Adrenal gland (tissue), 19 donors: ENCODE measurements at places on chromosomes 5 and 9.
A peak's percentile ranks its signal among the peaks of the same experiment; 100 is the strongest.

DNA sequence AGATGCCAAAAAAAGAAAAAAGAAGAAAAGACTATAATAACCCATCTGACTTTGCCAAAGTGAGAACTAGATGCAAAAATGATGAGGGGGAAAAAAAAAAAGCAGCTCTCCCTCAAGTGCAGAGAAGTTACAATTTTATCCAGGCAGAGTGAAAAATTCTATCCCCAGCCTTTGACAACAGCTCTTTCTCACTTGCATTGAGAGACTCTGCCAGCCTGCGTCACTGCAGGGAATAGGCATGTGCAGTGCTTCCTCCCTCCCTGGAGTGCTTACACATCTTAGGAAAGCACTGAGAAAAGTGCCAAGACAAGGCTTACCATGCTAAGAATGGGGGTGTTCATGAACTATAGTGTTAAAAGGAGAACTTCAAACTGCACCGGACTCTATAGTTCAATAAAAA, 418.6 kb upstream of the TYRP1 start:
- no peak for DNase-seq

DNA sequence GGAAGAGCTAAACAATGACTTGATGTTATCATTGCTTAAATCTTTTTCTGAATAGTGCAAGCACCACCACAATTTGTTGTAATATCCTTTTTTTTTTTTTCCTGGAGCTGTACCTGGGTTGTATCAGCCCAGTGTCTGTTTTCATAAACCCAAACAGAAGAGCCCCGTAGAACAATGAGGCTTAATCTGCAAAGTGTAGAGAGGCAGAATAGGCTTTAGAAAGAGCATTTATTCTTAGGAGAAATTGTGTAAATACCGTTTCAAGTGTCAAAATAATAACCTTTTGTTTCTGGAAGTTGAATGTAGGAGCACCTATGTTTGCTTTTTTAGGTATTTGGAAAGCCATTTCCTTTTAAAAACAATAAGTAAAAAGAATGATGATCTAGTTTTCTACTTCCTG, 26.4 kb downstream of the RGS7BP start:
- no peak for DNase-seq

GRCh38 chr5:74412066-74412465, 228.5 kb downstream of the ENC1 start:
- DNase-seq: no peak

DNA sequence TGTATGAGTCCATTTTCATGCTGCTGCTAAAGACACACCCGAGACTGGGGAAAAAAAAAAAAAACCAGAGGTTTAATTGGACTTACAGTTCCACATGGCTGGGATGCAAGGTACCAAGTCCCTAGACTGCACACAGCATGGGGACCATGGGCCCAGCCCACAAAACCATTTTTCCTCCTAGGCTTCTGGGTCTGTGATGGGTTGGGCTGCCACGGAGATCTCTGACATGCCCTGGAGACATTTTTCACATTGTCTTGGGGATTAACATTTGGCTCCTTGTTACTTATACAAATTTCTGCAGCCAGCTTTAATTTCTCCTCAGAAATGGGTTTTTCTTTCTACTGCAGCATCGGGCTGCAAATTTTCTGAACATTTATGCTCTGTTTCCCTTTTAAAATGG, 340.3 kb upstream of the NUDT12 start:
- DNase-seq: no peak

GRCh38 chr9:127130661-127131538, 8.5 kb upstream of the ANGPTL2 start:
- DNase-seq: peak; percentile 36

DNA sequence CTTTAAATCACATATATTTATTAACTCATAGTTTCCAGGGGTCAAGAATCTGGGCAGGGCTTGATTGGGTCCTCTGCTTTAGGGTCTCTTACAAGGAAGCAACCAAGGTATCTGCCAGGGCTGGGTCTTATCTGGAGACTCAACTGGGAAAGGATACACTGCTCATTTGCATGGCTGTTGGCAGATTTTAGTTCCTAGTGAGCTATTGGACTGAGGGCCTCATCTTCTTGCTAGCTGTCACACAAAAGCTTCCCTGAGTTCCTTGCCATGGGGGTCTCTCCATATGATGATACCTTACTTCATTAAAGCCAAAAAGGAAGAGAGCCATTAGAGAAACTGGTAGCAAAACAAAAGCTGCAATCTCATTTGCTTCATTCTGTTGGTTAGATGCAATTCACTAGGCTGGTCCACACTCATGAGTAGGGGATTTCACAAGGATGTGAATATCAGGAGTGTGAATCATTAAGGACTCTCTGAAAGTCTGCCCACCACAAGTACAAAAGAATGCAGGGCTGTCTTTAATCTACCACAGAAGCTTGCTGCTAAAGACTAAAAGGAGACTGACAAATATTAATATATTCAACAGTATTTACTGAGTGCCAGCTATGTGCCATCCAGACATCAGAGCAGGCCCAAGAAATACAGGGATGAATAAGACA, 42.0 kb upstream of the TIMD4 start:
- no peak for DNase-seq

DNA sequence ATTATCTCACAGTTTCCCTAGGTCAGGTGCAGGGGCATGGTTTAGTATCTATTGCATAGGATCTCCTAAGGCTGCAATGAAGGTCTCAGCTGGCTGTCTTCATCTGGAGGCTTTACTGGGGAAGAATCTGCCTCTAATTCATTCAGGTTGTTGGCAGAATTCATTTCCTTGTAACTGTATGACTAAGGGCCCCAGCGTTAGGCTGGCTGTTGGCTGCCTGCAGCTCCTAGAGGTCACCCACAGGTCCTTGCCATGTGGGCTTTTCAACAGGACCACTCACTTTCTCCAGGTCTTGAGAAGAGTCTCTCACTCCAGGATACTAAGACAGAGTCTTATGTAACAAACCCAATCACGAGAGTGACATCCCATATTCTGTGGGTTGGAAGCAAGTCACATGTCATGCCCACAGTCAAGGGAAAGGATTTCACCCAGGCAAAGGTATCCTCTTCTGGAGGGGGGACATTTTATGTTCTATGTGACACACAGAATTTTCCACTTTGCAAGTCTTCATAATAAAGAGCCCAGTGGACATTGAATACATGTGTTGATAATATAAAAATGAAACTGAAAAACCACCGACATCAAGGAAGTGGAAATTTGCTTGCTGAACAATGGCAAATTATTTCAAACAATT, 38.2 kb downstream of the HMHB1 start:
- no peak for DNase-seq

DNA sequence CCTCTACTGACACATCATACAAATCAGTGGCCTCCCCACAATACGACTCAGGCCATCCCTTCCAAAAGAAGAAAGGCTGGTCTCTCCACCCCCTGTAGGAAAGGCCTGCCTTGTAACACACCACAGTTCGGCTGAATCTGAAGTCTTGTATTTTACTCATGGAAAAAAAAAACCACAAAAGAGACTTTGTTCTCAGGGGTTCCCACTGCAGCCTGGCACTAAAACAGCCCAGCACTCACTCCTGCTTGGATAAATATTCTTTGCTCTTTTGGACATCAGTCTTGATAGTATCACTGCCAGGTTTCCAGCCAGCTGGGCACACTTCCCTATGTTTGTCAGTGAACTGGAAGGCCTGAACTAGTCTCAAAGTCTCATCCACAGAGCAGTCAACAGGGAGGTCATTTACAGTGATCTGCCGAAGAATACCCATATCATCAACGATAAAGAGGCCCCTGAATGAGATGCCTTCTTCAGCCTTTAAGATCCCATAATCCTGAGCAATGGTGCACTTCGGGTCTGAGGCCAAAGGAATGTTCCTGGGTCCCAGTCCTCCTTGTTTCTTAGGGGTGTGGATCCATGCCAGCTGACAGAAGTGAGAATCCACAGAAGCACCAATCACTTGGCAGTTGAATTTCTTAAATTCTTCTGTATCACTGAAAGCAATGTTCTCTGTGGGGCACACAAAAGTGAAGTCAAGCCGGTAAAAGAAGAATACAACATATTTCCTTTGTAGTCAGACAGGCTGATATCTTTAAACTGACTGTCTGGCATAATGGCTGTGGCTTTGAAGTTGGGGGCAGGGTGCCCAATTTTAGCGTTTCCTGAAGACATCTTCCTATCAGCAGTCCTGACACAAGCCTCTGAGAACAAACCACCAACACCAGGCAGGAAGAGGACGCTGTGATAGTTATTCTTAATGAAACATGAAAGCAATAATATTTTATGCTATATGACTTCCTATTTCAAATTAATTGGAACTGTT, 198.1 kb downstream of the LURAP1L start:
- DNase-seq: no peak
